ENCODE measurements at places on chromosomes 12 and 14.

GRCh38 chr12:102990419-102990818 is 32.9 kb downstream of the ASCL1 start:
- DNase-seq = no peak

DNA sequence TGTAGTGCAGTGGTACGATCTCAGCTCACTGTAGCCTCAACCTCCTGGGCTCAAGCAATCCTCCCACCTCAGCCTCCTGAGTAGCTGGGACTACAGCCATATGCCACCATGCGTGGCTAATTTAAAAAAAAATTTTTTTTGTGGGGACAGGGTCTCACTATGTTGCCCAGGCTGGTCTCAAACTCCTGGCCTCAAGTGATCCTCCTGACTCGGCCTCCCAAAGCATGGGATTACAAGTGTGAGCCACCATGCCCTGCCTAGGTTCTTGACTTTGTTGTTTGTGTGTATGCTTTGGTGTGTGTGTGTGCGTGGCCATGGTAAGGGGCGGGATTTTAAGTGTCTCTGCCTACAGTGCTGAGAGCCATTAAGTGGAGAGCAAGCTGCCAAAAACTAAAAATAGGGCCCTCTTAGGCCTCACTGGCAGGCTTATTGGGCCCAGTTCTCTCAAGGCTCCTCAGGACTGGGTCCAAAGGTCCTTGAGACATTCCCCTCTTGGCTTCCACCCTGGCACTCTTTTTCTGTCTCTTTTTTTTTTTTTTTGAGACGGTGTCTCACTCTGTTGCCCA is 5.1 kb downstream of the COX14 start:
- DNase-seq = no peak

- DNase-seq = no peak
These were observed 18.8 kb downstream of the MVK start for GRCh38 chr12:109592195-109592904.

DNA sequence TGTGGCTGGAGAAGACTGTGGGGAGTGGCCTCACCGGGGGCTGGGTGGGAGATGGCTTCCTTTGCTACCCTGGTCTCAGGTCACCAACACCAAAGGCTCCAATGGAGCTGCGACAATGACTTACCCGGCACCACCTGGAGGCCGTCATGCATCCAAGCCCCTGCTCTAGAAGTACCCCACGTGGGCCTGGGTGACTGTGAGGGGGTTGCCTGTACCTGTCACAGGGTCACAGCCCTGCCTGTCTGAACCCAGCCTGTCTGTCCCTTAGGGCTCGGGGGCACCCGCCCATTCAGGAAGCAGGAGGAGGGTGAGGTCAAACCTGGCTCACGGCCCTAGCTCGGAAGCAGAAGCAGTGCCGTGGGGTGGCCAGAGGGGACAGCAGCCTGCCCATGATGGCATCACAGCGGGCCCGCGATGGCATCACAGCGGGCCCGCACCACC is 18.9 kb downstream of the ABCB9 start:
- peak; percentile 29 for DNase-seq

- no peak for DNase-seq
These were observed 1.3 kb downstream of the A2ML1 start for GRCh38 chr12:8823565-8824300.

- no peak for DNase-seq
These were observed 62.7 kb downstream of the ATG14 start for GRCh38 chr14:55348766-55349453.

DNA sequence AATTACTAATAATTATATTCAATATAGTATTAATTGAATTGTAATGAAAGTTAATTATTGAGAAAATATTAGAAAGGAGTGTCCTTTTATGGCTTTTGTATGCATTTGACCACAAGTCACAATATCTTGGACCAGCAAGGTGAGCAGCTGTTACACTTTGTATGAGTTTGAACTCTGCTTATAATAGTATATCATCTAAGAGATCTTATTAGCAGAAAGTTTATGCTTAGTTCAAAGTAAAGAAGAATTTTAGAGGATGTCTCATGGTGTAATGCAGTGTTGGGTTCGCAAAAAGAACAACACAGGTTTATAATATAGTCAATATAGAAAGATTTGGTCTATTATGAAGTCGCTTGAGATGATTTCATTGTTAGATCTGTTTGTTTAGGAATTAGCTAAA is 2.0 kb upstream of the TRIM9 start:
- DNase-seq = no peak

DNA sequence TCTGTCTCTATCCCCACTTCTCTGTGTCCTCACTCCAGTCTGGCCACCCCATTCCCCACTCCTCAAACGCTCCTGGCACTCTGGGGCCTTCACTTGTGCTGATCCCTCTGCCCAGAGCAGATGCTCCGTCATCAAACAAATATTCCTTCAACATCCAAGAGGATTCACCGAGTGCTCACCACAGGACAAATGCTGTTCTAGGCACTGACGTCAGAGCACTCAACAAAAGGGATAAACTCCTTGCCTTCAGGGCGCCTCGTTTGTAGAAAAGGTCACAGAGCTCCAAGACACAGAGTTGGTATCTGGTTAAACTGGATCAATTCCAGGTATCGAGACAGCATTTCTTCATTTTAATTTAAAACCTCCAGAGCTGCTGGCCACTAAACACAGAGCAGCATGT is 35.3 kb downstream of the PSMC1 start:
- DNase-seq = no peak

GRCh38 chr14:74474376-74474775 is 18.7 kb downstream of the NPC2 start:
- DNase-seq = no peak

GRCh38 chr12:40622246-40622838 is 69.9 kb upstream of the CNTN1 start:
- DNase-seq = peak; percentile 53

GRCh38 chr14:76096257-76096656 is 55.5 kb upstream of the GPATCH2L start:
- no peak for DNase-seq

DNA sequence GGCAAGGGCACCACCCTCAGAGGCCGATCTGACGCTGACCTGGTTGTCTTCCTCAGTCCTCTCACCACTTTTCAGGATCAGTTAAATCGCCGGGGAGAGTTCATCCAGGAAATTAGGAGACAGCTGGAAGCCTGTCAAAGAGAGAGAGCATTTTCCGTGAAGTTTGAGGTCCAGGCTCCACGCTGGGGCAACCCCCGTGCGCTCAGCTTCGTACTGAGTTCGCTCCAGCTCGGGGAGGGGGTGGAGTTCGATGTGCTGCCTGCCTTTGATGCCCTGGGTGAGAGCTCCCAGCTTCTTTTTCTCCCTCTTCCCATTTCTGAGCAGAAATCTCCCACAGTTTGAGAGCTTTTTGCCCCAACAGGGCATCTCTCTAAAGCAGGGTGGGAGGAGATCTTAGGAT is 1.8 kb downstream of the OAS1 start:
- no peak for DNase-seq

DNA sequence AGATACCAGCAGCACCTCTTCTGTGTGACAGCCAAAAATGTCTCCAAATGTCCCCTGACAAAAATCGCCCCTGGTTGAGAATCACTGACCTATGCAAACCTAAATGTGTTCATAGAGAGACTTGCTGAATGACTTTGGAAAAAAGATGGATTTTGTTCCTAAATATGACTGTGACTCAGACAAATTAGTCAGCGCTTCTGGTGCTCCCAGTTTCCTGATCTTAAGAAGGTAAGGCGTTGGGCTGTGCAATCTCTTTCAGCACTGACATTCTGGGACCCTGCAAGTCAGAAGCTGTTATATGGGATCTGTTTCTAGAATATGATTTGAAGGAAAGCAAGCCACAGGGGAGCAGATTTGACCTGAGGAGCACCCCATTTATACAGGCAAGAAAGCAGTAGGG is 90.6 kb upstream of the PWP1 start:
- no peak for DNase-seq

- no peak for DNase-seq
These were observed 256.3 kb upstream of the SFSWAP start for GRCh38 chr12:131454418-131455217.

GRCh38 chr12:115109863-115110262 is 425.9 kb upstream of the TBX3 start:
- DNase-seq = no peak
